ENCODE measurements at places on chromosomes 1 and 21. TPM values are rescaled to one million over a fixed set of nuclear protein-coding genes. Genes with fewer than 3 reads are reported as not detected.

AMY1B gene
- not detected for total RNA-seq

FABP3 gene
- not detected for total RNA-seq

SMPDL3B gene
- 0.82 TPM for total RNA-seq

ABCG1 gene
- 6.7 TPM for total RNA-seq

FAM72C gene
- total RNA-seq, result 22.1 TPM

FAM110D gene
- not detected for total RNA-seq

RNF223 gene
- total RNA-seq, result not detected

HEYL gene
- not detected for total RNA-seq

PRELP gene
- total RNA-seq, result not detected

PRRX1 gene
- total RNA-seq, result not detected

OR2M3 gene
- total RNA-seq, result not detected

ERICH3 gene
- not detected for total RNA-seq

CLDN19 gene
- total RNA-seq, result not detected

LCA5L gene
- not detected for total RNA-seq

ATP1A2 gene
- not detected for total RNA-seq

SYT6 gene
- not detected for total RNA-seq

EPHA10 gene
- not detected for total RNA-seq

MATN1 gene
- total RNA-seq, result not detected

TMOD4 gene
- 2.2 TPM for total RNA-seq

CELA3A gene
- total RNA-seq, result not detected

MAP3K21 gene
- 0.44 TPM for total RNA-seq

AGT gene
- total RNA-seq, result not detected

TNFSF18 gene
- not detected for total RNA-seq

UBE2U gene
- total RNA-seq, result not detected

TEX35 gene
- total RNA-seq, result not detected

FLG gene
- not detected for total RNA-seq

TNN gene
- total RNA-seq, result not detected

CENPL gene
- total RNA-seq, result 35.5 TPM

DISC1 gene
- 14.7 TPM for total RNA-seq

CD2 gene
- total RNA-seq, result 186 TPM

IGSF5 gene
- total RNA-seq, result not detected

S100A6 gene
- total RNA-seq, result 425 TPM

USP16 gene
- 31.8 TPM for total RNA-seq

CDKN2C gene
- total RNA-seq, result 82.5 TPM

FCRL5 gene
- 0.11 TPM for total RNA-seq

ADGRB2 gene
- total RNA-seq, result 0.37 TPM

MROH9 gene
- total RNA-seq, result not detected

KMO gene
- total RNA-seq, result not detected

CROCC gene
- 31.7 TPM for total RNA-seq

Measured in activated CD8-positive, alpha-beta T cell treated with anti-CD3 and anti-CD28 coated beads, Interleukin-2, amount 10 ng/mL, durations not matched to agents 7 days and 5 days (primary cell).